ENCODE measurements at places on chromosomes 1 and 21. TPM values are rescaled to one million over a fixed set of nuclear protein-coding genes. Genes with fewer than 3 reads are reported as not detected.

The RAB7B gene
- total RNA-seq: 0.78 TPM

The LRRC71 gene
- total RNA-seq: not detected

The NBPF4 gene
- total RNA-seq: not detected

The POMGNT1 gene
- total RNA-seq: 31.9 TPM
